ENCODE measurements at places on chromosomes 1 and 21.

GRCh38 chr1:23593042-23593521 is 33.8 kb upstream of the ID3 start:
- no peak for DNase-seq

DNA sequence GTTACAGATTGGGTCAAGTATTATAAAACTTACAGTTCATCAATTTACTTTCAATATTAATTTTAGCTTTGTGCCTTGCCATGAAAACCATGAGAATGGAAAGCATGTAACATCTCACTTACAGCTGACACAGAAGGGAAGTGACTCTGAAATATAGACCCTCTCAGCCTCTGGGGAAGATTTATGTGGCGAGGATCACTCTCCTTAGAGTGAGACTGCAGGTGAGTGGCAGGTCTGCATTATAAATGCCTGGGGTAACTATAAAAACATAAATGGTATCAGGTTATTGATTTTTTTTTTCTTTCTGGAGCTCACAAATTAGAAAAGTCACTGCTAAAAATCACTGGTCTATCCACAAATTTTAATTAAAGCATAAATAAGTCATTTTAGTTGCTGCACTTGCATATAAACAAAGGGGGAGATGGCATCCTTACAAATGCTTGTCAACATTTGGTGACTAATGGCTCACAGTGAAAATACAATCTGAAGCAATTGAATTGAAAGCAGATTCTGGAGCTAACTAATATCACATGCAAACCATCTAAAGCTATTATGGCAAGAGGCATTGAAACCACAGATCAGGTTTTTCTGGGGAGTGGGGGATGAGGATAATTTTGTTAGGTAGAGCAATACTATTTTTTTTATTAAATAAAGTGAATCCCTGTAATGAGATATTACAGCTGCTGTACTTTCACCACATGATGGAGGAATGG is 200.9 kb downstream of the TM2D1 start:
- no peak for DNase-seq

DNA sequence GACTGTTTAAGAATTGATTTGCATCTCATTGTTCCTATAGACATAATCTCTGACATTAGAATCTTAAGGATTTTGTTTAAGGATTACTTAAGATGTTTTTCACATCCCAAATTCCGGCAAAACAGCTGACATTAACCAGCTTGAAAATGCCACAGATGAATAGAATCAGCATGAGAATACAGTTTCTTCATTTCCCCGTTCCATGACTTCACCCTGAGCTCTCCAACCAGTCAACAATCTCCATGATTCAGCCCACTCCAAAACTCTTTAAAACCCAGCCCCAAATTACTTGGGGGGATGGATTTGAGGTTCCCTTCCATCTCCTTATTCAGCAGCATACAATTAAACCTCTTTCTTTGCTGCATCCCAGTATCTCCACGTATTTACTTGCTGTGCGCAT is 201.0 kb downstream of the LYPLAL1 start:
- no peak for DNase-seq

- DNase-seq: no peak
Observed at GRCh38 chr1:158353303-158354075, at the start of gene CD1E. TSS of gene CD1E (plus strand) at chr1:158353894. CDS start at chr1:158353989, 95 bp downstream.

DNA sequence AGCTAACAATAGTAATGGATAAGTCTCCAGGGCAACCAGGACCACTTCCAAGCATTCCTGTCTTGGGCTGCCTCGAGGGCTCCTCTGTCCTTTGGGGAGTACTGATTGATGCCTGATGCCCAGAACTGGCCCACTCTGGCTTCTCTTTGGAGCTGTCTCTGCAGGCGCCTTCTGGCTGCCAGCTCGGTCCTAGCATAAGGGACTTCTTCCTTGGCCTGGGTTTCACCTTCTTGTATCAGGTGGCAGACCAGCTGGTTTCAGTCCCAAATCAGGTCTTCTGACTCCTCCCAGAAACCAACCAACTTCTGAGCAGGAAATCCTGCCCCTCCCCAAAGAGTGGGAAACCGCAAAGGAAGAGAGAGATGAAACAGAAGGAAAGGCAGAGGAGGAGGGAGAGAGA is 10.6 kb downstream of the G0S2 start:
- DNase-seq: no peak

DNA sequence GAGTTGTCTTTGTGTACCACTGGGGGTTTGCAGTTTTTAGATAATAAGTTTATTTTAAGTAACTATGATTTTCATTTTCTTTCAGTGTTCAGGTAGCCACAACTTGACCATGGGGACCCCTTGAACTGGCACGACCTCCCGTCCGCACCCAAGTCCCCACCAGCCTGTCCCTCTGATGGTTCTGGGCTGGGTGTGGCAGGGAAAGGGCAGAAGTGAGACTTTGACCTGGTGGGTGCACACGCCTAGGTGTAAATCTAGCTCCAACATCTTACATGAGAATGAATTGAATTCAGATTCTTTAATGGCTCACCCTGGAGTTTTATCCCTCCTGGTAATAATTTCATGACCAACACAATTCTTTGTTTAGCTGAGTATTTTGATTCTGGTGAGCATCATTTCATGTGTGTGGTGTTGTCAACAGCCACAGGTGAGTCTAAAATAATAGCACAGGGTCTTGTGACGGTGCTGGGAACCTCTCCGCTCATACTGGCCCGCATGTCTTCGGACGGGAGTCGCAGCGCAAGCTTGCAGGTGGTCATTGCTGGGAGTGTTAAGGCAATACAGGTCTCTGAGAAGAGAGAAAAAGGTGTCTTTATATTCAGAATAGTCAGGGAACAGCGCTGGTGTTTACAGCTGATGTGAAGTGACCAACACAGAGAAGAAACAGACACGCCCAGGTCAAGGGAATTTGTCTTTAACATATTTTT is 50.8 kb upstream of the POFUT2 start:
- DNase-seq: no peak

DNA sequence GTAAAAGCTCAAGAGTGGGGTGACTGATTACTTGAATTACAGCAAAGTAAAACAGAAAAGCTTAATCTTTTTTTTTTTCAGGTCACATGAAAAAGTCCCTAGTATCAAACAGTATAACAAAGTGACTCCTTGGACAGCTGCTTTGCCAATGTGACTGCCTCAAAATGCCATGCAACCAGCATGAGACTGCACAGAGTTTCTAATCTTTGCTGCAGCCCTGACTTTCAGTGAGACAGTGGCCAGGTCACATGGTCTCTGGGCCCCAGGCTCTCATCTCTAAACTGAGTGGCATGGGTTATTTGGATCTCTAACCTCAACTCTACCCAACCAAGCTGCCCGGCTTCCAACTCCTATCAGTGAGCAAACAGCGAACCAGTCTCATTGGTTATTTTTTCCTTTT is 169.0 kb downstream of the VAV3 start:
- no peak for DNase-seq

GRCh38 chr1:181062836-181063428 is 25.6 kb upstream of the IER5 start:
- DNase-seq: no peak

- no peak for DNase-seq
Observed at GRCh38 chr1:231216498-231216897, 24.5 kb upstream of the GNPAT start.

DNA sequence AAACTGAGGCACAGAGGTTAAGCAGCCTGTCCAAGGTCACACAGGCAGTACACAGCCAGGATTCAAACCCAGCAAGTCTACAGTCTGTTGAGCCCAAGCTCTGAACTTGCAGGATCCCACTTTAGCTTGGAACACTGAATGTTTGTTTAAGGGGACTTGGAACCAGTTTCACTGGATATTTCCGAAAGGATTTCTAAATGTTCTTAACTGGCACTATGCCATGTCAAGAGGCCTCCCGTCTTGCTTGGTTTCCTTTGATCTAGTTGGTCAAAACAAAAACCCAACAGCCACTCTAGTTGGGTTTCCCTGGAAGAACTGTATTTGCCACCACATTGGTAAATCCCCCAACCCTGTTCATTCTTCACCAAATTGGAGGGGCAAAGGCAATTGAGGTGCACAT is 317.6 kb upstream of the KAZN start:
- DNase-seq: no peak

- DNase-seq: no peak
Observed at GRCh38 chr21:29418813-29419212, 120.1 kb downstream of the BACH1 start.

DNA sequence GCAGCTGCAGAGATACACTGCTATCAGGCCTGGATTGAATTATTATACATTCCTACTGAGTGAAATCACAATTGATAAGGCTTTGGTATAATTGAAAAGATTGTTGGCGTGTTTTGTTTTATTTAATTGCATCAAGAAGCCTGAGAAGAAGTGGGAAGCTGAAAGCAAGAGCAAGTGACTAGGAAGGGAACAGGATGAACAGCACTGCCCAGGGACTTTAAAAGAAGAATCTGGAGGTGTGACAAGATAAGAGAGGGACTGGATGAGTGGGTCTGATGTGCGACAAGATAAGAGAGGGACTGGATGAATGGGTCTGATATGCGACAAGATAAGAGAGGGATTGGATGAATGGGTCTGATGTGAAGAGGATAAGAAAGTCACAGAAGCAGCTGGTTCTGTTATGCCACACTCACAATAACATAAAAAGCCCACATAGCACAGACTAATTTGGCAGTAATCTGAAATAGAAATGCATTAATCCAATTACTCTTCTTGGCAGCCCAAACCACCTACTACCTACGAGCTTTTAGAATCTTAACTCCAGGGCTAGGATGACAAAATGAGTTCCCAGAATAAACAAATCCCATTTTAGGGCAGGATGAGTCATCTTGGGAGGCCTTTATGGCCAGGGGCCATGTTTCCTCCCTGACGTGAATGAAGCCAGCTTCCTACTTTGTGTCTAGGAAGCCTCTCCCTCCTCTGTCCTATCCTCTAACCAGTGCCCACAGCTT is 129.7 kb downstream of the DUSP10 start:
- no peak for DNase-seq
